ENCODE measurements at places on chromosomes 1 and 21. TPM values are rescaled to one million over a fixed set of nuclear protein-coding genes. Genes with fewer than 3 reads are reported as not detected.
A peak's percentile ranks its signal among the peaks of the same experiment; 100 is the strongest.

GRCh38 chr1:96464522-96464921 lies 257.1 kb upstream of the PTBP2 start:
- no peaks in the 10 kb centered on the region for H3K36me3 ChIP-seq
- no peak overlapping the region for H3K27ac ChIP-seq
- peaks cover 2% of the 10 kb centered on the region for H3K27me3 ChIP-seq
- no peak for DNase-seq
- H3K4me1 ChIP-seq, result no peaks in the 10 kb centered on the region

DNA sequence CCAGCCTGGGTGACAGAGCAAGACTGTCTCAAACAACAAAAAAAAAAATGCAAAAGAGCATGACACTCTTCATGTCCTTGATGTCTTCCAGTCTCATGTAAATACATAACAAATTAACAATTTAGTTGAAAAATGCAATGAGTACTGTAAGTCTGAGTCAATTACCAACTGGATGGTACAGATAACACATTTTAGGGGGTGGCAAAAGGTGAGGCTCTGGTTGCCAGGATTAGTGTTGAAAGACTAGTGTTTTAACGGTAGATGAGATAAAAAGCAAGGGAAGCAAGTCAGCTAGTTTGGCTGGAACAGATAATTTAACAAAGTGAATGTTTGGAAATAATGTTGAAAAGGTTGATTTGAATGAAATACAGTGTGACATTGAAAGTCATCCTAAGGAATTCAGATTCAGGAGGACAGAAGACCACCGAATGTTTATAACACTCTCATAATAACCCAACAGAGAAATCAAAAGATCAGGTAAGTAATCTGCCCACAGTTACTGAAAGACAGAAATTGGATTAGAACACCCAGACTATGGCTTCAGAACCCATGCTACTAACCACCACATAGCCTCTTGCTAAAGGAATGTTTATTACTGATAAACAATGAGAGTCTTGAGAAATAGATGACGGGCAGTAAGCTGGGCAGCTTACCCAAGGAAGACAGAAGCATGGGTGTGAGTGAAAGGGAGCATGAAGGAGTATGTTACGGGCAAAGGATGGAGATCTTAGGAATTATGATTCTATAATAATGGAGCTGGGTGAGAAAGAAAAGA lies 312.4 kb downstream of the HMCN1 start:
- no peaks in the 10 kb centered on the region for H3K36me3 ChIP-seq
- no peak for DNase-seq
- no peak overlapping the region for H3K4me3 ChIP-seq

GRCh38 chr1:22363403-22364325 lies 88.0 kb upstream of the ZBTB40 start:
- no peak overlapping the region for H3K27ac ChIP-seq
- peaks cover 2% of the 10 kb centered on the region for H3K4me1 ChIP-seq
- H3K4me3 ChIP-seq, result no peak overlapping the region
- H3K36me3 ChIP-seq, result no peaks in the 10 kb centered on the region
- peaks cover 8% of the 10 kb centered on the region for H3K27me3 ChIP-seq

FMO5 gene
- 1.6 TPM for total RNA-seq

GRCh38 chr1:167555971-167556714 lies 2.6 kb upstream of the CREG1 start:
- H3K36me3 ChIP-seq, result no peaks in the 10 kb centered on the region
- DNase-seq, result peak; percentile 79
- no peaks in the 10 kb centered on the region for H3K27me3 ChIP-seq
- H3K4me1 ChIP-seq, result peaks cover 8% of the 10 kb centered on the region

DNA sequence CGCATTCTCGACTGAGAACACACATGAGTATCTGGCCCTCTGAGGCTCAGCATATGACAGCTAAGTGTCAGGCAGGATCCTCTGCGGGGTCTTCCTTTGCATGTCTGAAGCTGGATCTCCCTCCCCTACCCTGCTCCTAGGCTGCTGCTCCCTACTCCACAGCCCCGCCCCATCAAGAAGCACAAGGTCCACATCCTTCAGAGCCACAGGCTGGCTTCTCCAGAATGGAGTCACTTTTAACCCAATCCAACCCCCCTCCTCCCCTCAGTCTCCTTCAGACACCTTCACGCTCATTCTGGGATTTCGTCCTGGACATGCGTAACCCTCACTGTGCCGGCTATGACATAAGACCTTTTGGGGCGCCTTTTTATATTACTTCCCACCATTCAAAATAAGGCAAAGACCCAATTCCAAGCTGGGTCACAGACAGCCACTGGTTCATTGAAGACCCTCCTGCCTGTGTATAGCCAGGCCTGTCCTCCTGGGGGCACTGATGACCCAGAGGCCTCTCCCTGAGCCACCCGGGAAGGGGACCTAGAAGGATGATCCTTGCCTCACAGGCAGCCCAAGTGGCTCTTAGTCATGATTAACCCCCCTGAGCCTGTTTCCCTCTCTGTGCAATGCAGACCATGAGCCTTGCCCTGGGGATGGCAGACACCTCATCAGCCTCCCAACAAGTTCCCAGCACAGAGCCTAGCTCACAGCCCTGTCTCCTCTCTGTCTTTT lies 4.7 kb downstream of the ADGRB2 start:
- no peak for DNase-seq
- H3K27ac ChIP-seq, result no peak overlapping the region
- H3K27me3 ChIP-seq, result peaks cover 14% of the 10 kb centered on the region
- peaks cover 7% of the 10 kb centered on the region for H3K36me3 ChIP-seq

GRCh38 chr1:21904704-21905520 lies 32.2 kb downstream of the HSPG2 start:
- H3K4me3 ChIP-seq, result peak overlapping the region; percentile 83
- no peak for DNase-seq
- peaks cover 24% of the 10 kb centered on the region for H3K36me3 ChIP-seq
- H3K4me1 ChIP-seq, result peaks cover 78% of the 10 kb centered on the region
- H3K27me3 ChIP-seq, result peaks cover 20% of the 10 kb centered on the region

- H3K4me3 ChIP-seq, result no peak overlapping the region
- DNase-seq, result no peak
- H3K27me3 ChIP-seq, result no peaks in the 10 kb centered on the region
- H3K4me1 ChIP-seq, result peaks cover 7% of the 10 kb centered on the region
- H3K27ac ChIP-seq, result no peak overlapping the region
Measured at GRCh38 chr1:15345705-15346345, 63.9 kb upstream of the EFHD2 start.

PDC gene
- not detected for total RNA-seq

GRCh38 chr1:178371933-178372388 lies 124.8 kb downstream of the CLEC20A start:
- H3K4me1 ChIP-seq, result peaks cover 26% of the 10 kb centered on the region
- no peak overlapping the region for H3K27ac ChIP-seq
- H3K4me3 ChIP-seq, result no peak overlapping the region
- peaks cover 2% of the 10 kb centered on the region for H3K27me3 ChIP-seq
- H3K36me3 ChIP-seq, result no peaks in the 10 kb centered on the region

DNA sequence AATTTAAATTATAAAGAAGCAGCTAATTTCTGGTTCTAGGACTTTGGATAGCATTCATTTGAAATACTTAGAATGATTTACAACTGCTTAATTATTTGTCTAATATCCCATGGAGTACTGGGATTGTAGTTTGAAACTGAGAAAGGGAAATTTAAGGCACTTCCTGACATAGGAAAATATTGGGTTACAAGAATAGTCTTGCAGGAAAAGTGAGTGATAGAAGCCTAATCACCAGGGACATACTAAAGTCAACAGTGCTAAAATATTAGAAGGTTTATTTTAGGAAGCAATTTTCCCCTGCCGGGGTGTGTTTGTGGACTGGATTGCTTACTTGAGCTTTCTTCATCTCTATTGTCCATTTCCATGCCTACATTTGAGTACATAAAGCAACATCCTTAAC lies 661.6 kb downstream of the ADGRL2 start:
- H3K27ac ChIP-seq, result no peak overlapping the region
- no peaks in the 10 kb centered on the region for H3K27me3 ChIP-seq
- DNase-seq, result no peak
- no peaks in the 10 kb centered on the region for H3K4me1 ChIP-seq
- no peak overlapping the region for H3K4me3 ChIP-seq

DNA sequence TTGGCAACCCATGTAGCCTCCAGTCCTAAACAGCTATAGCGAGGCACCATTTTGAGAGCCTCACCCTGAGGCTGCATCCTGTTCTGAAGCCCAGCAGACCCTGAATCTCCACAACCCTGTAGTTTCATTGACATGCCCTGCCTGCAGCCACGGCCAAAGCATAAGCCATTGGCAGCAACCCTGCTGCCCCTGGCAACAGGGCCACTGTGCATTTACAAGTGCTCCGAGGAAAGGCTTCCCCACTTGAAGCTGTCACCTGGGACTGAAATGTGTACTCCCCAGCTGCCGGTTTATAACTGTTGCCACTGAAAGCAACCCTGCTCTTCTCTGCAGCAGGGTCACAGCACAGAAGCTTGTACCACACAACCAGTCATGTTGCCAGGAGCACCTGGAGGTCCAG lies 124.2 kb upstream of the OLFM3 start:
- H3K27ac ChIP-seq, result no peak overlapping the region
- no peaks in the 10 kb centered on the region for H3K4me1 ChIP-seq
- H3K27me3 ChIP-seq, result no peaks in the 10 kb centered on the region
- DNase-seq, result no peak
- H3K36me3 ChIP-seq, result no peaks in the 10 kb centered on the region

LRRC53 gene
- not detected for total RNA-seq

GRCh38 chr1:212074313-212074712 lies 38.8 kb downstream of the DTL start:
- no peaks in the 10 kb centered on the region for H3K27me3 ChIP-seq
- H3K4me1 ChIP-seq, result no peaks in the 10 kb centered on the region
- no peak overlapping the region for H3K27ac ChIP-seq

- no peak overlapping the region for H3K27ac ChIP-seq
- H3K4me3 ChIP-seq, result no peak overlapping the region
- peaks cover 15% of the 10 kb centered on the region for H3K4me1 ChIP-seq
- H3K27me3 ChIP-seq, result peaks cover 1% of the 10 kb centered on the region
- DNase-seq, result no peak
Measured at GRCh38 chr21:35280231-35280630, 231.1 kb upstream of the RUNX1 start.

DNA sequence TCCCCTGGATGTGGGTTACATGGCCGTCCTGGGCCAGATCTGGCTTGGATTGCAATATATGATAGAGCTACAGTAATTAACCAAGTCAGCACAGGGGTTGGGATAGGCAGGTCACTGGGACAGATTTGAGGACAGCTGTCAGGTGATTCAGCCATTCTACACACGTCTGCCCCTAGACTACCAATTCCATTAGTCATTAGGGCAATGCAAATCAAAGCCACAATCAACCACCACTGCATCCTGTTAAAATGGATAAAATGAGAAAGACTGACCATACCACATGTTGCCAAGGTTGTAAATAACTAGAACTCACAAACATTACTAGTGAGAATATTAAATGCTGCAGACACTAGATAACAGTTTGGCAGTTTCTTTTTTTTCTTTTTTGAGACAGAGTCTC lies 16.0 kb downstream of the C21orf58 start:
- no peaks in the 10 kb centered on the region for H3K4me1 ChIP-seq
- H3K36me3 ChIP-seq, result peaks cover 7% of the 10 kb centered on the region
- no peak for DNase-seq
- H3K27me3 ChIP-seq, result no peaks in the 10 kb centered on the region
- no peak overlapping the region for H3K27ac ChIP-seq
- no peak overlapping the region for H3K4me3 ChIP-seq

HAO2 gene
- total RNA-seq, result not detected

ST6GALNAC3 gene
- total RNA-seq, result 46.8 TPM

GRCh38 chr1:212242288-212242984 lies 42.8 kb upstream of the PPP2R5A start:
- no peaks in the 10 kb centered on the region for H3K27me3 ChIP-seq
- H3K27ac ChIP-seq, result no peak overlapping the region
- H3K4me3 ChIP-seq, result no peak overlapping the region
- peaks cover 18% of the 10 kb centered on the region for H3K4me1 ChIP-seq

- no peak overlapping the region for H3K27ac ChIP-seq
- no peaks in the 10 kb centered on the region for H3K27me3 ChIP-seq
- no peak for DNase-seq
- no peaks in the 10 kb centered on the region for H3K36me3 ChIP-seq
Measured at GRCh38 chr1:221335161-221336101, 406.5 kb downstream of the DUSP10 start.

GRCh38 chr1:86375688-86376087 lies 20.4 kb downstream of the ODF2L start:
- no peak for DNase-seq
- peaks cover 36% of the 10 kb centered on the region for H3K36me3 ChIP-seq
- H3K27me3 ChIP-seq, result no peaks in the 10 kb centered on the region

- H3K4me3 ChIP-seq, result no peak overlapping the region
- no peak for DNase-seq
- H3K27ac ChIP-seq, result peak overlapping the region; percentile 53
- H3K27me3 ChIP-seq, result peaks cover 3% of the 10 kb centered on the region
Measured at GRCh38 chr21:32249511-32250280, 29.2 kb downstream of the MIS18A start.

DNAJC28 gene
- total RNA-seq, result 3.3 TPM

- H3K27ac ChIP-seq, result no peak overlapping the region
- DNase-seq, result no peak
- no peak overlapping the region for H3K4me3 ChIP-seq
- no peaks in the 10 kb centered on the region for H3K36me3 ChIP-seq
Measured at GRCh38 chr1:99429754-99430153, 165.5 kb downstream of the PLPPR4 start.

DNA sequence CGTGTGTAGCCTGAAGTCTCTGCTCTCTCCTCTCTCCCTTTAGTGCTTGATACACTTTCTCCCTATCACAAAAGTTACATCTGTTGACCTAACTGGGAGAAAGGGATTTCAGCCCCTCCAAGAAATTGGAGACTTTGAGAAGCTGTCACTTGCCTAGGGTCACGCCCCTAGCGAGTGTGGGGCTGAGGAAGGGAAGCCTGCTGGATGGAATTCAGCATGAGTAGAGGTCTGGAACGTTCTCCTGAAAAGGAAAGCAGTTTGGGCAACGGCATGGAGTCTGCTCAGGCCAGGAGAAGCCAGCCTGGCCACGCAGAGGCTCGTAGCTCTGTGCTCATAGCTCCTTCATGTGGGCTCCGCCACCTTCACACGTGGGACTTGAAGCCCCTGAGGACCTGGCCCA lies 22.4 kb downstream of the COL16A1 start:
- no peak overlapping the region for H3K4me3 ChIP-seq
- DNase-seq, result no peak
- no peaks in the 10 kb centered on the region for H3K36me3 ChIP-seq
- peaks cover 3% of the 10 kb centered on the region for H3K27me3 ChIP-seq
- no peak overlapping the region for H3K27ac ChIP-seq

ZBTB8A gene
- total RNA-seq, result 17.4 TPM

DNA sequence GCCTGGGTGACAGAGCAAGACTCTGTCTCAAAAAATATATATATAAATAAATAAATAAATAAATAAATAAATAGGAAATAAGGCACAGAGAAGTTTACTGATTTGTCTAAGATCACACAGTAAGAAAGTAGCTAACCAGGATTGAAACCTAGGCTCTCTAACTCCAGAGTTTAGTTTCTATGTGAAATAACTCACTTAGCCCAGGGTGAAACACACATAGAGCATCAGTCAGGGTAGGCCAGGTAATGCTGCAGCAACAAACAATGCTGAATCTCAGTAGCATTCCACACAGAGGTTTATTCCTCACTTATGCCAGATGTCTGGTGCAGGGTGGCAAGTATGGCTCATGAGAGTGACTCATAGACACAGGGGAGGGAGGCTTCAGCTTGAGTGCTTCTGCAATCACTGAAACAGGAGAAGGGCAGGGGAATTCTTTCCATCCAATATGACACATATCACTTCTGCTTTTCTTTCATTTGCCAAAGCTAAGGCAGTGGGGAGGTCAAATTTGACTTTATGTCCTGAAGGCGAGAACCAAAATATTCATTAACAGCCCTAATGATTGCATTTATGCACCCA lies 37.1 kb upstream of the KANK4 start:
- H3K27me3 ChIP-seq, result peaks cover 11% of the 10 kb centered on the region
- no peak overlapping the region for H3K27ac ChIP-seq
- H3K36me3 ChIP-seq, result no peaks in the 10 kb centered on the region
- H3K4me1 ChIP-seq, result peaks cover 17% of the 10 kb centered on the region
- no peak overlapping the region for H3K4me3 ChIP-seq
- DNase-seq, result no peak
